T-helper 2 cell (primary cell): ENCODE measurements at places on chromosomes 16 and 17.
A peak's percentile ranks its signal among the peaks of the same experiment; 100 is the strongest.

DNA sequence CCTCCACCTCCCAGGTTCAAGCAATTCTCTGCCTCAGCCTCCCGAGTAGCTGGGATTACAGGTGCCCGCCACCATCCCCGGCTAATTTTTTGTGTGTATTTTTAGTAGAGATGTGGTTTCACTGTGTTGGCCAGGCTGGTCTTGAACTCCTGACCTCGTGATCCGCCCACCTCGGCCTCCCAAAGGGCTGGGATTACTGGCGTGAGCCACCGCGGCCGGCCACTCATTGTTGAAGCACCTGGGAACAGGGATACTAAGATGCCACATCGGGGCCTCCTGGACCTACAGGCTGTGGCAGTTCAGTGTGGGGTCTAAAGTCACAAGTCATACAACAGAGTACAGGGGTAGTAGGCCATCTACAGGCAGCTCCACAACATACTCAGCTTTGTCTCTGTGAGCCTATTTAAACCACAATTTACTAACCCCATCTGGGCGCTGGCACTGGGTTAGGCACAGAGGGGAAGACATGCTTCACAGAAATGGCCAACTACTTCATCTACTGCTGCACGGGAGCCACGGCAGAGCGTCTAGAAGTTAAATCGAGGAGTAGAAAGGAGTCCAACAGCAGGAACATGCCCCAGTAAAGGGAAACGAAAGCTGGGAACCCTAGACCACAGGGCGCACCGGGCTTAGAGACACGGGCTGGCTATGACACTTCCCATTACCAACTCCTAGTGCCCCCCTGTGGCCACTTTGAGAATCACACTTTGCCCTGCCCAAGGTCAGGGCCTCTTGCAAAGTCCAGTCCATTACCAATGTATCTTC, 4.3 kb downstream of the VAMP2 start:
- peak; percentile 79 for DNase-seq

DNA sequence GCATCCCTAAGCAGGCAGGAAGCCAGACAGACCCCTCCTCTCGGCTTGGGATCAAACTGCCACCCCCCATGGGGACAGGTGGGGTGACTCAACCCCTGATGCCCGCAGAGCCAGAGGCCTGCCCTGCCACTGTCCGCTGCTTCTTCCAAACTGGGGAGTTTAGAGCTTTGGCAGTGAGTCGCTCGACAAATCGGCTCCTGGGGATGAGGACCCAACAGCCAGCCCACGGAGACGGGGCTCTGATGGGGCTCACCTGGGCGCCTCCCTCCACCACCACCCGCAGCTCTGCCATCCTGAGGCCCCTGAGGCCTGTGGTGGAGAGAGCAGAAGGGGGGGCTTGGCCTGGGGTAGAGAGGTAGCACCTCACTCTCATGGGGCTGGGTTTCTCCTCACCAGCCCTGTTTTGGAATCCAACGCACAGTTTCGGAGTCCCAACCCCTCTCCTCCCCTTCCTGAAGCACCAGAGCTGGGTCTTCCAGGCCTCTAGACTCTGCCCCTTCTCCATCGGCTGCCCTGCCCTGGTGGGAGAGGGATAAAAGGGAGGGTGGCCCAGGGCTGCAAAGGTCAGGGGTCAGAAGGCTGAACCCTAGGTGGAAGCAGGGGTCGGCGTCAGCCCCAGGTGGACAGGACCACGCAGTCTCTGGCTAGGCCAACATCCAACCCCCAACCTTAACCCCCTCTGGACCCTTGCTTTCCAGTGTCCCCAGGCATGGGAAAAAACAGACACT, 5.8 kb downstream of the PRSS22 start:
- no peak for DNase-seq

GRCh38 chr16:19783363-19784182, 65.5 kb downstream of the IQCK start:
- no peak for DNase-seq

- no peak for DNase-seq
Observed at GRCh38 chr17:57980522-57980921, 7.5 kb downstream of the VEZF1 start.

DNA sequence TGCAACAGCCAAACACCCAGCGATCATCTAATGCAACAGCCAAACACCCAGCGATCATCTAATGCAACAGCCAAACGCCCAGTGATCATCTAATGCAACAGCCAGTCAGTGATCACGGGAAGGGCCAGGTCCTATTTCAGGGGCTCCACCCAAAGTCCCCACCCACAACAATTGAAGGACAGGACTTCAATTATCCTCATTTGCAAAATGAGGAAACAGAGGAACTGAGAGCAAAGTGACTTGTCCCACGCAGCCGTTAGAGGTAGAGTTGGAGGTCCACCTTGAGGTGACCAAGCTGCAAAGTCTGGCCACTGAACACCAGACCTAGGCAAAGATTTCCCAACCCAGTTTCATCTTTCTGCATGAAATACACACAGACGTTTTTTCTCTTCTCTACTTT, 3.7 kb downstream of the ZG16B start:
- DNase-seq, result no peak

DNA sequence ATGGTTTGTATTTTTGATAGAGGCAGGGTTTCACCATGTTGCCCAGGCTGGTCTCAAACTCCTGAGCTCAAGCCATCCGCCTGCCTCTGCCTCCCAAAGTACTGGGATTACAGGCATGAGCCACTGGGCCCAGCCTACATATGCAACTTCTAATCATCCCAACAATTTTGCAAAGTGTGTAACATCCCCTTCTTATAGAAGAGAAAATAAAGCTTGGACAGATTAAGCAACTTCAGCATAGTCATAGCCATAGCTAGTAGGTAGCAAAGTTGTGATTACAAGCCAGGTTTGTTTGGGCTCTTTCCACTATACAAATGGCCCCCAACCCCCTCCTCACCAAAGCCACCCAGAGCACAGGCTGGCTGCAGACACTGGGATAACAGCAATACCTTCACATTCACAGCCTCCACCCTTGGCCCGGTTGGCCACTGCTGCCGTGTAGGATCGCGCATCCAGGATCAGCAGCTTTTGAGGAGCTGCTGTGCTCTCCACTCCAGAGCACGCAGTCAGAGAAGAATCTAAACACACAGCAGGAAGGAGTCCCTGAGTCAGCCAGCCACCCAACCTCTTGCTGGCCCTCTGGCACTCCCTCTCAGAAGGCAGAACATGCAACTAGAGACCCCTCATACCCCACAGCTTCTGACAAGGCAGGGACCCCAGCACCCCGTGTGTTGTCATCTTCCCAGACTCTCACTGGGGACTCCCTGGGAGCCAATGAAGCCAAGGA, 7.9 kb downstream of the MTMR4 start:
- DNase-seq, result no peak

DNA sequence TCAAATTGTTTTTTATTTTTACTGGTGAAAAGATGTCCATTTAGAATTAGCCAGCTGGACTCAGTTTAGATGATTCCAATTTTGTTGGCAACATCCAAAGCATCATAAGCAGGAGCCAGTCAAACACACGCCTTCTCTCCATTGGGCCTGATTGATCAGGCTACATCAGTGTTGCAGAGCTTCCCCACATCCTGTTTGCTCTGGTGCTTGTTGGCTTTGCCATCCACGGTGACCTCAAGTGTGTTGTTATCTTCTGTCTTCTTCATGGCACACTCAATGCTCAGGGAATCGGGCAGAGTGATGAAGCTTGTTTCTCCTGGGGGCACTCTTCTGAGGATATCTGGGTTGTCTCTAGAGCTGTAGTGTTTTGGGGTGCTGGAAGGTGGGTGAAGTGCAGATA, 6.3 kb upstream of the NETO2 start:
- DNase-seq, result no peak

GRCh38 chr17:40949418-40949817, 12.0 kb upstream of the KRT23 start:
- no peak for DNase-seq

DNA sequence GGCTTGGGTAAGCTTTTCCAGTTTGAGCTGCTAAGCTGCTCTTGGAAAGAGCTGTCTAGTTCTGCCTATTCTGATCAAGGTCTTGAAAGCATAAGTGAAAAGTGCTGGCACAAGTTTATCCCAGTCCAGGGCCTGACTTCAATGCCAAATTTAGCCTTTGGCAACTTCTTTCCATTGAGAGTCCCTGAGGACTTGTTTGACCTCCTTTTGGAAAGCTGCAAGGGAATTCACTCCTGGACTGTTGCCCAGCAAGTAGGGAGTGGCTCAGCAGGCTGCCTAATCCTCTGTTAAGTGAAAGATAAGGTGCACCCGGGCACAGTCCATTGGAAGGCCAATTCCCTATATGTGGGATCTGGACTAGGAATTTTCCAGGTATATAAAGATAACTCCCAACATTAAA, 16.0 kb upstream of the TANC2 start:
- no peak for DNase-seq

DNA sequence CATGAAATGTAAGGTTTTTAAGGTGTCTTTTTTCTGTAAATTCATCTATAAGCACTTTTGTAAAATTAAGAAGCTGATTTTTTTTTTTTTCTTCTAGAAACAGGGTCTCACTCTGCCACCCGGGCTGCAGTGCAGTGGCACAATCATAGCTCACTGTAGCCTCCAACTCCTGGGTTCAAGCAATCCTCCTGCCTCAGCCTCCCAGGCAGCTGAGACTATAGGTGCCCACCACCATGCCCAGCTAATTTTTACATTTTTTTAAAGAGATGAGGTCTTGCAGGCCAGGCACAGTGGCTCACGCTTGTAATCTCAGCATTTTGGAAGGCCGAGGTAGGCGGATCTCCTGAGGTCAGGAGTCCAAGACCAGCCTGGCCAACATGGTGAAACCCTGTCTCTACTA, 4.5 kb upstream of the CYB5B start:
- DNase-seq, result no peak

GRCh38 chr17:76472726-76473125, 5.3 kb downstream of the AANAT start:
- DNase-seq, result no peak

DNA sequence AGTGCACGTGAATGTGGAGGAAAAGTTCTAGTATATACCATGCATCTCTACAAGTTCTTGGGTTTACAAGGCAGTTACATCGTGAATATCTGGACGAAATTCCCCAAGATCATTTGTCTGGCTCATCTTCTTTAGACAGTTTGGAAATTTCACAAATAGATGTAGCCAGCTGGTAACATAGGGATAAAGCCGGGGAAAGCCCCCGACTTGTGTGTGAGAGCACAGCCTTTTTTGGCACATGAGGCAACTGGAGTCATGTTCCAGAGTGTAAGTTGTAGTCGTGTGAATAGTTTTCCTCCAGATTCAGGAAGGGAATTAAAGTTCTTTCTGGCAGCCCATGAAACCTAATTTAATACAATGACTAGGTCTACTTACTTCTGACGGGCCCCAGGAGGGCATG, 62.3 kb downstream of the MARCHF10 start:
- no peak for DNase-seq

- peak; percentile 55 for DNase-seq
Observed at GRCh38 chr17:38881600-38882191, 11.8 kb downstream of the LASP1 start.

- no peak for DNase-seq
Observed at GRCh38 chr16:28561557-28562187, 8.0 kb downstream of the SGF29 start.

GRCh38 chr16:25126820-25127232, 15.3 kb downstream of the LCMT1 start:
- DNase-seq, result peak; percentile 75

- DNase-seq, result no peak
Observed at GRCh38 chr17:38469875-38470274, 41.6 kb downstream of the ARHGAP23 start.

- no peak for DNase-seq
Observed at GRCh38 chr17:21021208-21021803, 21.5 kb downstream of the USP22 start.

GRCh38 chr17:33642002-33642401, 348.9 kb upstream of the ASIC2 start:
- DNase-seq, result no peak

DNA sequence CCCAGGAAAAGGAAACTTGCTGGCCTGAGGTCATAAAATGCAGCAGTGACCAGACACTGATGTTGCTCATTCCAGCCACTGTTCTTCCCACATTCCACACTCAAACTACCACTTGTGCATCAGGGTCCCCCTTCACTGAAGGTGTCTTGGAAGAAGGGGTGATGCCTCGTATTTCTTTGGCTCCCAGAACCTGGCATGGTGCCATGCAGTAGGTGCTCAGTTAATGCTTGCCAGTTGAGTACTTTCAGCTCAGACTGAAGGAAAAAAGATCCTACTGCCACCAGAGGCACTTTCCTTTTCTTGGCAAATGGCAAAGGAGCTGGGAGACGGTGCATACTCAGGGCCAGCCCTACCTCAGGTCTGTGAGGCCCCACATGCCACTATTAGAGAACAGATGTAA, 73.5 kb downstream of the TEX14 start:
- no peak for DNase-seq

- DNase-seq, result no peak
Observed at GRCh38 chr17:81932333-81932983, 4.6 kb downstream of the PYCR1 start.

DNA sequence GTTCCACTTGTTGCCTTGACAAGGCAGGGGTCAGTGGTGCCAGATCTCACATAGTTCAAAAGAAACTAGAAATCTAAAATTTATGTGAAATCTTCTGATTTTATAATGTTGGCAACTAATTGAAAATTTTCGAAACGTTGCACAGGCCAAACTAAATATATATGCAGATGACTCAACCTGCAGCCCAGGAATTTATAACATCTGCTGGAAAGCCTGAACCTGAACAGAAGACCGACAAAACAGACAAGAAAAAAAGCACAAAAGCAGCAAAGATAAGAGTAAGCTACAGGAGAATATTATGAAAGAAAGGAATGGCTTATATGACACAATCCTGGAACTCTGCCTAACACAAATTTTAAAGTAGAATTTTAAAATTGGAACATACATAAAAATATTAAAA, 207.6 kb downstream of the CEP112 start:
- DNase-seq, result no peak

- DNase-seq, result no peak
Observed at GRCh38 chr16:17168181-17168580, 302.6 kb downstream of the XYLT1 start.

DNA sequence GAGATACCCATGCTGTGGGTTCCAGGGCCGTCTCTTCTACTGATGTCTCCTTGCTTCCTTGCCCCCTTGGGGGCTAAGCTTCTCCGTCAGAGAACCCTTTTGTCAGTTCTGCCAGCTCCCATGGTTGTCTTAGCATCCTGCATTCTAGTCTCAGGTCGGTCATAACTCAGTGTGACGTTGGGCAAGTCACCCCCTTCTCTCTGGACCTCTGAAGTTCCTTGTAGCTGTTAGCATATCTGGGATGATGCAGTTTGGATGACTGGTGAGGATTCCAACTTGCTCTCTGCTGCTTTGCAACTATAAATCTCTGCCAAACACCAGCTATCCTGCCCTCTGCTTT, 8.9 kb upstream of the MYL4 start:
- DNase-seq, result no peak

DNA sequence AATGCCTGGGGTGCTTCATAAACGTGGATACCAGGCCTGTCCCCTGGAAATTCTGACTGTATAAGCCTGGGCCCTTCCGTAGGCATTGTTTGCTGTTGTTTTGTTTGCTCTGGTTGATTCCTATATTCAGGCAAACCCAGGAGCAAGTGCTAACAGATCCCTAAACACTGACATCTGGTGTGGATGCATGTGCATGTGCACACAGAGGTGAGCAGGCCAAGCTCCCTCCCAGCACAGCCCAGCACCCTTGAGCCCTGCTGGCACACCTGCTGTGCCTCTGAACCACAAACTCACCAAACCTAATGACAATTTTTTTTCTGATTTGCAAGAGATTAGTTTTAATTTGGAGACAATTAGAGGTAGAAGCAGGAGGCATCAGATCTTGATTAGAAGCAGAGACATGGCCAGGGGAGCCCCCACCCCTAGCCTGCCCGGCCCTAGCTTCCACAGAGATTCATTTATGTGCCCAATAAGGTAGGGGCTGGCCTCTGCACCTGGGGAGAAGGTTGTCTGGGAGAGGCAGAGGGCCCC, 40.4 kb downstream of the TMEM132E start:
- no peak for DNase-seq
